Cerebellum (tissue), 4 donors: ENCODE measurements at places on chromosomes 7 and 10. TPM values are rescaled to one million over a fixed set of nuclear protein-coding genes. Genes with fewer than 3 reads are reported as not detected.

DNA sequence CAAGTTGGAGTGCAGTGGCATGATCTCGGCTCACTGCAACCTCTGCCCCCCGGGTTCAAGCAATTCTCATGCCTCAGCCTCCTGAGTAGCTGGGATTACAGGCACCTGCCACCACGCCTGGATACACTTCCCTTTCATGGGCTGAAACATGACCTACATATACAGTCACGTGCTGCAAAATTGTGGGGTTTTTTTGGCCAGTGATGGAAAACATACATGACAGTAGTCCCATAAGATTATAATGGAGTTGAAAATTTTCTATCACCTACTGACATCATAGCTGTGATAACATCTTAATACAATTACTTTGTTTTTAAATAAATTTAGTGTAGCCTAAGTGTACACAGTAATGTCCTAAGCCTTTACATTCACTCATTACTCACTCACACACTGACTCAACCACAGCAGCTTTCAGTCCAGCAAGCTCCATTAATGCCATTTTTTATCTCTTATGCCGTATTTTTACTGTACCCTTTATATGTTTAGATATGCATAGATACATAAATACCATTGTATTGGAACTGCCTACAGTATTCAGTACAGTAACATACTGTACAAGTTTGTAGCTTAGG lies 79.9 kb upstream of the TMEM196 start:
- no peak for DNase-seq

GRCh38 chr7:131604841-131605279 lies 48.4 kb upstream of the PODXL start:
- DNase-seq, result no peak

- DNase-seq, result no peak
These were observed 2.2 kb downstream of the POLM start for GRCh38 chr7:44080118-44080517.

- DNase-seq, result no peak
These were observed 754.0 kb downstream of the KCNMA1 start for GRCh38 chr10:76883596-76883995.

PCLO gene
- 66.6 TPM for total RNA-seq
